ENCODE measurements at places on chromosomes 1 and 21.

DNA sequence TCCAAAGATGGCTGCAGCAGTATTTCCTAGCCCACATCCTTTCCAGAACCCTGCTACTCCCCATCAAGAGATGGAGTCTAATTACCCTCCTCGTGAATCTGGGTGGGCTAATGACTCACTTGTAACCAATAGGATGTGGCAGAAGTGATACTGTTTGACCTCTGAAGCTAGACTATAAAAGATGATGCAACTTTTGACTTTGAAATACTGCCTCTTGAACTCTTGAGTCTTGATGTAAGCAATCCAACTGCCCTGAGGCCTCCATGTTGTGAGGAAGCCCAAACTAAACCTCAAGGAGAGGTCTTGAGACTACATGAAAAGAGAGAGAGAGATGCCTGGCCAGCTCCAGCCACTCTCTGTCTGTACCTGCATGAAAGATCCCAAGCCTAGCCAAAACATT is 29.5 kb downstream of the LMO4 start:
- DNase-seq = no peak

DNA sequence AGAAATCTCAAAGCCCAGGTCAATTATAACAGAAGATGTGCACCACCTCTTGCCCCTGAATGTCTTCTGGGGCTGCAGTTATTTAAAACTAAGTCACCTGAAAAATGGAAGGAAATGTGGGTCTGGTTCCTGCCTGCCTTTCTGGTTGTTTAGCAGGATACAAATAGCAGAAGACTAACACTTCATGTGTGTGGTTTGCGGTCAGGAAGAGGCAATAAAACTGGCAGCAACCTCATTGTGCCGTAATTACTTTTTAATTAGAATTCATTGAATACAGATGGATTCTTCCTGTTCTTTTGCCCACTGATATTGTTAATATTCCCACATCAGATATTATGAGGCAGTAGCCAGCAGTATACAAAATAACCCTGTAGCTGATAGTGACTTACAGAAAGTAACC is 345.7 kb downstream of the ZNF326 start:
- DNase-seq = no peak

- DNase-seq = no peak
Observed at GRCh38 chr1:160063176-160063575, 6.8 kb downstream of the KCNJ10 start.

GRCh38 chr1:152188673-152189591 is 29.9 kb upstream of the RPTN start:
- DNase-seq = peak; percentile 63

All from WTC11 (cell line).